NCI-H2029 treated with DMSO at 0.1 percent for 48 hours (cell line): ENCODE measurements at places on chromosomes 2 and 18.

- no peak for DNase-seq
Observed at GRCh38 chr2:120890566-120891360, 155.1 kb downstream of the GLI2 start.

DNA sequence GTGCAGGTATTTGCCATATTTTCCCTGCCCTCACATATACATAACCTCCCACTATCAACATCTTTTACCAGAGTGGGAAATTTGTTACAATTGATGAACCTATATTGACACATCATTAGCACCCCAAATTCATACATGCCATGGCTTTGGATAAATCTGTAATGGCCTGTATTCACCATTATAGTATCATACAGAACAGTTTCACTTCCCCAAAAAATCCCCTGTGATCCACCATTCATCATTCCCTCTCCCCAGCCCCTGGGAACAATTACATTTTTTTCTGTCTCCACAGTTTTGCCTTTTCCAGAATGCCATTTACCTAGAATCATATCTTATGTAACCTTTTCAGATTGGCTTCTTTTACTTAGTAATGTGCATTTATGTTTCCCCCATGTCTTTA lies 494.5 kb downstream of the RNF144A start:
- DNase-seq = no peak

DNA sequence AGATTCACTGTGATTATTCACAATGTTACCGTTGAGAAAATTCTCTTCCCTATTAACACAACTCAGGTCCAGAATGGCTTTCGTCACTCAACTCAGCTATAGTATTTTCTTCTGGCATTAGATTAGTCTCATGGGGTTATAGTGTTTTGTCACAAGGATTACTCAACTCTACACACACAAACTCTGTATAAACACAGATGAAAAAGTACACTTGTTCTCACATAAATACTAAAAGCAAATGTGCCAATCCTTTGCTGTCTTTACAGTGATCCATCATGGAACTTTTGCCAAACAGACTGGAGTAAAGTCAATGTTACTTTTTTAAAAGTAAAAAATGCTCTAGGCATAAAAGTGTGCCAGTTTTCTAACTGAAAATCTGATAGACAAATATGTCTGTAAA lies 267.6 kb downstream of the RBM43 start:
- DNase-seq = no peak

- DNase-seq = no peak
Observed at GRCh38 chr2:9345343-9345742, 78.0 kb downstream of the ITGB1BP1 start.

GRCh38 chr2:1771626-1772280 lies 27.4 kb upstream of the PXDN start:
- DNase-seq = no peak

- DNase-seq = no peak
Observed at GRCh38 chr2:16365366-16365765, 300.3 kb downstream of the CYRIA start.

DNA sequence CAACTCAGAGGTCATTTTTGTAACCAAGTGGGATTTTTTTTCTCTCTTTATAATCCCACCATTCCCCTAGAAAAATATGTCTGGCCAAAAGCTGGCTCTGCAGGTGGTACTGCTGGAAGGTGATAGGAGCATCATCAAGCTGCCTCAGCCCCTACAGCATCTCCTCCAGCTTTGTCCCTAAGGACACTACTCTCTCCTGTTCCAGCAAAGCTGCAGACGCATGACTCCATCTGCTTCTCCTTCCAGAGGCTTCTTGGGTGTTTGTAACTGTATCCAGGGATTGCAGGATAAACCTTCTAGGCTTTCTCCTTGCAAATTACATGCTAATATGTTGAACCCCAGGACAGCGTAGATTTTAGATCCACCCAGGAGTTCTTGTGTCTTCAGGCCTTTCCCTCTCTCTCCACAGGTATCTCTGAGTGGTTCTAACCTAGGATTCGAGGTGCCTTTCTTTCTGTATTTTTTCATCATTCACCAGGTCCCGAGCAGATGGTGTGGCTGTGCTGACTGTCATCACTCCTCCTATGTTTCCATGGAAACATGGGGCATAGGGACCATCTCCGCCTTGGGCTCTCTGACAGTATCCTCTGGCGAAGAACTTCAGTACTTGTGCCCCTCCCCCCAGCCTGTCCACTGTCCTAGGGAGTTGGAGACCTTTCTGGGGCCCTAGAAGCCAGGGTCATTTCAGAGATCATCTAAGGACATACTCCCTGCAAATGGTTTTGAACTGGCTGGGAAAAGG lies 34.3 kb downstream of the AFF3 start:
- no peak for DNase-seq

DNA sequence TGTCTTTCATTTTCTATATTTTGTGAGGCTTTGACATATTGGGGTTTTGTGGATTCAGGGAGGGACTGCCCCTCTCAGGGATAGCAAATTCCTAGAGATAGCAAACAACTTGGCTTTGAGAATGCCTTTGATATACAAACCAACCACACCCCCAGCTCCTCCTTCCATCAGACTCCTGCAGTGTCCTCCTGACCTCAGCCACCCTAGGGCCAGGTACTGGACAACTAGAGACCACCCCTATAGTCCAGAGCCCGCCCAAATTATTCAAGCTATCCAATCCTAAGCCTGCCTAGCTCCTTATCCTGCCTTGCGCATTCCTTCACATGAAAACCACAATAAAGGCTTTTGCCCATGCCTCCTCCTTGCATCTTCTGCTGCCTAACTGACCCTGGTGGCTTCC lies 22.9 kb upstream of the STAM2 start:
- no peak for DNase-seq

- no peak for DNase-seq
Observed at GRCh38 chr2:236935083-236935482, 150.6 kb upstream of the COPS8 start.

GRCh38 chr2:134142341-134142738 lies 111.5 kb upstream of the MGAT5 start:
- DNase-seq = no peak

DNA sequence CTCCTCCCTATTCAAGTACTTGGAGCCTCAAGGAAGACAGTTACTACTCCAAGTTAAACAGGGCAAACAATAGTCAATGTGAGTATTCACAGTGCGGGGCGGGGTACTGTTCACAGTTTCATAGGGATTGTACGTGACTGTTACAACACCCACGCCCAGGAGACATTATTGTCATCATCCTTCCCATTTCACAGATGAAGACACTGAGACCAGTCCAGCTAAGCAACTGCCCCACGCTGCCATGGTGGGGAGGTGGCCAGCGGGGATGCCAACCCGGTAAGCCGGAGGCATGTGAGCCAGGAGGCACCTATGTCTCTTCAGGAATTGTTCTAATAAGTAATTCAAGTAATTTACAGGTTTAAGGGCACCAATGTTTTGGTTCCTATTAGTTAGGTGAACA lies 982 bp downstream of the HJURP start:
- no peak for DNase-seq

DNA sequence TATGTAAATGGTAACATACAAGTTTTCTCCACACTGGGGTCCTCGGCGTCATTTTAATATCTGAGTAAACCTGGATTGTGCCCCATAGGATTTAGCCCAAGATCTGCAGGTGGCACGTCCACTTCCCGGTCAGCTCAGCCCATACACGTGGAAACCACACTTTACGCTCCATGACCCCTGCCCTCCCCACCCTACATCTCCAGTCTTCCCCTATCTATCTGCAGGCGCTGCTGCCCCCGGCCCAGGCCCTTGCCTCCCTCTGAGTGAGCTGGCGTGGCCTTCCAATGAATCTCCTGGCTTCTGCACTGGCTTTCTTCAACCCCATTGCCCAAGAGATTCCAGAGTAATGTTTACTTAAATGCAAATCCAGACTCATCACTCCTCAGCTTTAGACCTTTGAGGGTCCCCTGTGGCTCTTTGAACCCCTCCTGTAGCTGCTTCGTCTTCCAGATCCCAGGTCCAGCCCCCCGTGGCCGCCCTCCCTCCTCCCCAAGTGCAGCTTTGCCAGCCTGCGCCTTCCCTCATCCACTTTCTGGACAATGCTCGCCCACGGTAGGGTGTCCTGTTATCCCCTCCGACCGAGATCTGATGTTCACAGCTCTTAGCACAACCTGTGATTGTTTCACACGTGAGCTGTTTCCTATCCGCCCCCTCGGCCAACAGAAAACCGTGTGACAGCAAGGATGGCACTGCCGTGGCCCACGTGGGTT lies 421.4 kb upstream of the SALL3 start:
- no peak for DNase-seq

- DNase-seq = no peak
Observed at GRCh38 chr2:151350579-151351195, 6.7 kb upstream of the TNFAIP6 start.

DNA sequence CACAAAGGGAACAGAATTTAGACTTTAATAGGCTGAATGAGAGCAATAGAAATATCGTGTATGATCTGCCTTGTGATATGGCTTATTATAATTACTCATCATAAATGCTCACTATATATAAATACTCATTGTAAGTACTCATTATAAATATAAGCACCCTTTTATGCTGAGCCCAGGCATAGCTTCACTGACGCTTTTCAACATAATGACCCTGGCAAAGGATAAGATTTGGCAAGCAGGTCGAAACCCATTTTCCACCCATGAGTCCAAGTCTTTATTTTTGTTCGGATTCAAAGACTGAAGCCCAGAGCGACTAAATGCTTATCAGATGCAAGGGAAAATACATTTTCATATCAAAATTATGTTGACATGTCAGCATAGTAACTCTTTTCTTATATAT lies 500.4 kb downstream of the SLC4A3 start:
- no peak for DNase-seq

- DNase-seq = peak; percentile 10
Observed at GRCh38 chr2:112055730-112056625, 909 bp downstream of the TMEM87B start.
